ENCODE measurements at places on chromosomes 6 and 20.

DNA sequence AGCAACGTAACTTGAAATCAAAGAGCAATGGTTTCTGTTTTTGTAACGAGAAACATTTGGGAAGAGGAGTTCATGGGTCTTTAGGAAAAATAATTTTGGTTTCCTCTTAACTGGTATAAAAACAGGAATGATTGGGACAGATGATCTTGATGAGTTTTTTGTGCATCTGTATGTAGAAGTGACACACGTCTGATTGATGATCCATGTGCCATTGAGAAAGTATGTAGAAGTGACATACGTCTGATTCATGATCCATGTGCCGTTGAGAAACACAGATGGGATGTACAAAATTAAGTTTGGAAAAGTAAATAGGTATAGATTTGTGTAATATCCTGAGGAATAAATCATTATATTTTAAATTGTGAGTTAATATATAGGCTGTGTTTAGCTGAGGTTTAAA lies 2.1 kb downstream of the KIAA1586 start:
- DNase-seq = no peak

GRCh38 chr20:20138301-20139064 lies 86.2 kb downstream of the CFAP61 start:
- DNase-seq = no peak

DNA sequence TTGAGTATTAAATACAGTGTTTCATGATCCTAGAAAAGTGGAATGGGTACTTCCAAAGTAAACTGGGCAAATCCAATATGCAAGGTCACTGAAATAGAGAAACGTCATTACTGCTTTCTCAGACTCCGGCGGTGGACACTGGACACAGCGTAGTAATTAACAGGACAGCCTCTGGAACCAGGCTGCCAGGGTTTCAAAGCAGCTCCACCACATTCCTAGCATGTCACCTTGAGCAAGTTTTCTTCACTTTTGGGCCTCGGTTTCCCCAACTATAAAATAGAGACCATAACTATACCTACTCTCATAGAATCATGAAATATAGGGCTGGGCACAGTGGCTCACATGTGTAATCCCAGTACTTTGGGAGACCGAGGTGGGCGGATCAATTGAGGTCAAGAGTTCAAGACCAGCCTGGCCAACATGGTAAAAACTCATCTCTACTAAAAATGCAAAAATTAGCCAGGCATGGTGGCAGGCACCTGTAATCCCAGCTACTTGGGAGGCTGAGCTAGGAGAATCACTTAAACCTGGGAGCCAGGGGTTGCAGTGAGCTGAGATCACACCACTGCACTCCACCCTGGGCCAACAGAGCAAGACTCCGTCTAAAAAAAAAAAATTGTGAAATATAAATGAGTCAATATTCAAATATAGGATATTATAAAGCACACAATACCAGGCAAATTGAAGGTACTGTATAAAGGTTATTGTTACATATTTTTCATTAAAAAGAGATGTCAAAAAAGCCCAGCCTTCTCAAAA lies 24.9 kb downstream of the ARHGAP18 start:
- no peak for DNase-seq

- DNase-seq = no peak
Observed at GRCh38 chr6:137868721-137869548, 1.9 kb downstream of the TNFAIP3 start.

DNA sequence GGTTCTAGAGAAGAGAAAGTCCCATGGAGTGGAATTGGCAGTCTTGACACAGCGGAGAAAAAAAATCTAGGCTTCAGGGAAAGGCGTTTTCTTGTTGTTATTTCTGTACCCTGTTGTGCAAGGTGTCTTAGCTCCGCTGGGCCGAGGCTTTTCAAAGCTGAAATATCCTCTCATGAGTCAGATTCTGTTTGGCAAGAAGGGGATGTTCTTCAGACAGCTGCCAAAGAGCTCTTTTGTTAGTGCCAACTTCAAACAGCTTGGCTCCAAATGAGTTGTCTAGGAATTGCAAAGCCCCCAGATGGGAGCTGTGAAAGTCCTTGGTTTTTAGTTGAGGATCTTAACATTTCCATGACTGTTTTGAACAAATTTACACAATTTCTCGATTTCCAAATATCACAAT lies 45.6 kb downstream of the LRRN4 start:
- no peak for DNase-seq

GRCh38 chr6:136309171-136309570 lies 19.5 kb upstream of the BCLAF1 start:
- no peak for DNase-seq

DNA sequence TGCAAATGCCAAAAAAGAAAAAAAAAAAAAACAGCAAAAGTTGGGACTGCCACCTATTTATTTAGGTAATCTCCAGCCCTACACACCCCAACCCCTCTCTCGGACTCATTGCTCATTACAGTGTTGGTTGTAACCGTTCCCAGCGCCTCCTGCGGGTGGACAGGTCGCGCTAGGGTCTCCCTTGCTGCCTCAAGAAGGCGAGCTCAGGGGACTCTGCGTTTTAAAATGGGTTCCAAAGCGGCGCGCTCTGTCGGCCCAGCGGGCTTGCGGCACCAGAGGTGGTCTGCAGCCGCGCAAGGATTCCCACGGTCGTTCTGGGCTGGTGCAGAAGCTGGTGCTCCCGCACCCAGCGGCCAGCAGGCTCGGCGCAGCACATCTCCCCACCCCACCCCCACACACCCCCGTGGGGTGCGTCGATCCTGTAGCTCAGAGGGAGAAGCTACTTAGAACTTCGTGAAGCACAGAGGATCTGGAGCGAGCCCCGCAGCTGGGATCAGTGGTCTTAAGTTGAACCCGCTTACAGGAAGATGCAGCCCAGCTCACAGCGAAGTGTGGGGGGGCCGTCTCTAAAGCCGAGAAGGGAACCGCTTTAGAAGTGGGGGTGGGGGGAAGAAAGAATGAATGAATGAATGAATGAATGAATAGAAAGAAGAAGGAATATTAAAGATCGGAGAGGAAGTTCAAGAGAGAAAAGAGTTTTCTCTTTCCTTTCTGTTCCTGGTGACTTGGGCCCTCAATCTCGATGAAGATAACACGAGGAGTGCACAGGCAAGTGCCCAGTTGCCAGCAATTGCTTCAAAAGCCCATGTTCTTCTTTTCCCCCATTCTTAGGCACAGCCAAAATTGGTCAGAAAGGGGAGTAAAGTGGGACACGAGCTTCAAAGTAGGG lies 780 bp downstream of the TFAP2A start:
- DNase-seq = no peak

DNA sequence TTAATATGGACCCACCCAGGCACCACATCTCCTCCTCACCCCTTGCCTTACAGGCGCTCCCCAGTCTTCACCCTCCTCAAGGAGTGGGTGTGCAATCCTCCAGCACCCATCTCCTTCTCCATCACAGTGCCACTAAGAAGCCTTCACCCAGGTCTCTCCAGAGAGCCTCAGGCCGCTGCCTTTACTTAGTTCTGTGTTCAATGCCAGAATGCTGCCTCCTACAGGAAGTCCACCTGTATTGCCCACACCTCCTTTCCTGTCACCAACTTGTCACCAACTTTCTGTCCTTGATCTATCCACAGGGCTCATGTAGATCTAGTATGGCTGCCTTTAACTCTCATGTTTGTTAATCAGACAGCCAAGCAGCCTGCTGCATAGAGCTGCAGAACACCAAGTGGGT lies 586 bp upstream of the LST1 start:
- peak; percentile 60 for DNase-seq

- DNase-seq = no peak
Observed at GRCh38 chr6:34457742-34458735, 7.8 kb upstream of the PACSIN1 start.

DNA sequence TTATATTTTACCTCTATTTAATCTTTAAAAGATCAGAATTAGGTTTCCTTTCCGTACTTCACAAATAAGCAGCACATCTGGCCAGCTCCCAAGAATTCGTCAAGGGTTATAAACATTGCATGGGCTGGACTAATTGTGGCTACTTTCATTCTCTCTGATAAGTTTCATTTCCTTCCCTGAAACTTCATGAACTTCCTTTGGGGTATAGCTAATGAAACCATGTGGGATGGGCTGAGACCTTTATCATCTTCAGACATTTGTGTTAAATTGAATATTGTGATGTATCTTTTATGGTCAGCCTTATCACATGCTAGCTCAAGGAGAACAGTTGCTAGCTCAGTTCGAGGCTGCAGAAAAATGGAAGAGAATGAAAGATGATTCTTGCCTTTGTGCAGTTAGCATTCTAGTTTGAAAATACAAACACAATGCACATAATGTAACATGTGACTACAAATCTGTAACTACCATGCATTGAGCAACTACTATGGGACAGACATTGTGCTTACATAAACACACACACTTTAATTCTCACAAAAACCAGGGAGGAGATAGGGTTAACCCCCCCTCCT lies 1.7 kb upstream of the GMPR start:
- DNase-seq = no peak

DNA sequence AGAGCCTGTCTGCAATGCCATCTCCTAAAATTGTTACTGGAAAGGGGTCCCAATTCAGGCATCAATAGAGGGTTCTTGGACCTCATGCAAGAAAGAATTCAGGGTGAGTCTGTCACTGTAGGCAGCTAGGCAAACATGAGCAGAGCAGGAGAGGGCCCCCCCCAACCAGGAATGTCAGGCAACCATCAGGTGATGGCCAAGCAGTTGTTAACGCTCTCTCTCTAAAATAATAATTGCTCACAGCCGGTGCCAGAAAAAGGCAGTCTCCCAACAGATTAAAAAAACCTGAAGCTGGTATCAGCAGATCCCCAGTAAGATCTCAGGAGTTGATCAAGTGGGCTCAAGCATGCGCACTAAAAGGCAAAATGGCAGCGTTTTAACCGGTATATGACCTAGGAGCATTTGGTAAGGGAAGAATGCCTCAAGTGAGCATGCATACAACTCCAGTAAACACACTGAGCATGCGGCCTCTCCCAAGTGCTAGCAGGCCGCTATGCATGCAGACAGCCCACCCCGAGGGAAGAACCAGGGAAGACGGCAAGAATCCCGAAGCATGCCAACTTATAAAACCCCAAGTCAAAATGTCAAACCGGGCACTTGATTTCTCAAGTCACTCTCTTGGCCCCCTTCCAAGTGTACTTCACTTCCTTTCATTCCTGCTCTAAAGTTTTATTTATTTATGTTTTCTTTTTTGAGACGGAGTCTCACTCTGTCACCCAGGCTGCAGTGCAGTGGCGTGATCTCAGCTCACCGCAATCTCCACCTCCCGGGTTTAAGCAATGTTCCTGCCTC lies 44.0 kb upstream of the RNGTT start:
- no peak for DNase-seq

DNA sequence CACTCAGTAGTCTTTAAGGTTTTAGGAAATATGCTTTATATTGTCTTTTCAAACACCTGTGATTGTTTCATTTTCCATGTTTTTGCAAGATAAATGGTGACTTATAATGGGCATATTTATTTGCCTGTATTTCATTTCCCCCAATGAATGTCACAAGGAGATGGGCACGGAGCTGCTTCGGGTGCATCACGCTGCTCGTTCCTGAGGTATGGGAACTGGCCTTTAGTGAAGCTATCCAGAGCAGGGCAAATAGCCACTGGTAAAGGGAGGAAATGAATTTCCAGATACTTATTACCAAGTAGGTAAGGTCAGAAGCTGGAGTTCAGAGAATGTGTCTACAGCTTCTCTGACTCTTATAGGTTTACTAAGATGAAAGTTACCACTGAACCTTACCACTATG lies 3.7 kb downstream of the POU3F2 start:
- no peak for DNase-seq

DNA sequence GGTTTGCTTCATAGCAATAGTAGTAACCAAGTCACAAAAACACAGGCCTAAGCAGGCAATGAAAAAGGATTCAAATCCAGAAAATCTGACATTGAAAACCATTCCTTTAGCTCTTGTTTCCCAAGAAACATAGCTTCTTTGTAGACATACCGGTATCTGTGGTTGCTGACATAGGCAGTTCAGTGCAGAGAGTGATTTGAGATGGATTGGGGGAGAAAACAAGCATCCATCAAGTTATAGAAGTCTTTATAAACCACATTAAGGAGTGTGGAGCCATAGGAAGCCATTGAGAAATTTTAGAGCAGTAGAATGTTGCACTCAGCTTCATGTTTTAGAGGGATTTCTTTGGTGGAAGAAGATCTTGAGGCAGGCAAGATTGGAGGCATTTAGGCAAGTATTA lies 91.2 kb upstream of the MARCKS start:
- no peak for DNase-seq

GRCh38 chr6:73231986-73232391 lies 6.7 kb upstream of the KHDC1L start:
- no peak for DNase-seq

Data from HEK293T (cell line).